Naive thymus-derived CD8-positive, alpha-beta T cell (primary cell): ENCODE measurements at places on chromosomes 1 and 21. TPM values are rescaled to one million over a fixed set of nuclear protein-coding genes. Genes with fewer than 3 reads are reported as not detected.

The LRRC39 gene
- 2.7 TPM for total RNA-seq

The GJA4 gene
- not detected for total RNA-seq

The TEDDM1 gene
- total RNA-seq, result not detected

The GDAP2 gene
- total RNA-seq, result 21.6 TPM

DNA sequence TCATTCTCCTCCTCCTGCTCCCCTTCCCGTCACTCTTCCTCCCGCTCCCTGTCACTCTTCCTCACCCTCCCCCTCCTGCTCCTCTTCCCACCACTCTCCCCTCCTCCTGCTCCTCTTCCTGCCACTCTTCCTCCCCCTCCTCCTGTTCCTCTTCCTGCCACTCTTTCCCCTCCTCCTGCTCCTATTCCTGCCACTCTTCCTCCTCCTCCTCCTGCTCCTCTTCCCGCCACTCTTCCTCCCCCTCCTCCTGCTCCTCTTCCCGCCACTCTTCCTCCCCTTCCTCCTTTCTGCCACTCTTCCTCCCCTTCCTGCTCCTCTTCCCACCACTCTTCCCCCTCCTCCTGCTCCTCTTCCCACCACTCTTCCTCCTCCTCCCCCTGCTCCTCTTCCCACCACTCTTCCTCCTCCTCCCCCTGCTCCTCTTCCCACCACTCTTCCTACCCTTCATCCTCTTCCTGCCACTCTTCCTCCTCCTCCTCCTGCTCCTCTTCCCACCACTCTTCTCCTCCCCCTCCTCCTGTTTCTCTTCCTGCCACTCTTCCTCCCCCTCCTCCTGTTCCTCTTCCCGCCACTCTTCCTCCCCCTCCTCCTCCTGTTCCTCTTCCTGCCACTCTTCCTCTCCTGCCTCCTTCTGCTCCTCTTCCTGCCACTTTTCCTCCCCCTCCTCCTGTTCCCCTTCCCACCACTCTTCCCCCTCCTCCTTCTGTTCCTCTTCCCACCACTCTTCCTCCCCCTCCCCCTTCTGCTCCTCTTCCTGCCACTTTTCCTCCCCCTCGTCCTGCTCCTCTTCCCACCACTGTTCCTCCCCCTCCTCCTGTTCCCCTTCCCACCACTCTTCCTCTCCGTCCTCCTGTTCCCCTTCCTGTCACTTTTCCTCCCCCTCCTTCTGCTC, 28.7 kb upstream of the ARTN start:
- H3K4me3 ChIP-seq, result no peak overlapping the region
- no peak for DNase-seq
- H3K36me3 ChIP-seq, result peaks cover 2% of the 10 kb centered on the region
- no peak overlapping the region for H3K27ac ChIP-seq

- DNase-seq, result peak; percentile 49
- H3K36me3 ChIP-seq, result peaks cover 4% of the 10 kb centered on the region
- H3K27me3 ChIP-seq, result no peaks in the 10 kb centered on the region
- no peak overlapping the region for H3K27ac ChIP-seq
Observed at GRCh38 chr1:214331827-214332423, 51.0 kb downstream of the SMYD2 start.

- H3K36me3 ChIP-seq, result peaks cover 7% of the 10 kb centered on the region
- no peak overlapping the region for H3K27ac ChIP-seq
- H3K27me3 ChIP-seq, result peaks cover 6% of the 10 kb centered on the region
- no peaks in the 10 kb centered on the region for H3K4me1 ChIP-seq
- no peak overlapping the region for H3K4me3 ChIP-seq
Observed at GRCh38 chr1:227335242-227336020, 17.1 kb upstream of the CDC42BPA start.

GRCh38 chr1:190679044-190679443, 201.4 kb upstream of the BRINP3 start:
- no peaks in the 10 kb centered on the region for H3K4me1 ChIP-seq
- H3K27me3 ChIP-seq, result no peaks in the 10 kb centered on the region
- DNase-seq, result no peak
- no peaks in the 10 kb centered on the region for H3K36me3 ChIP-seq
- no peak overlapping the region for H3K4me3 ChIP-seq

DNA sequence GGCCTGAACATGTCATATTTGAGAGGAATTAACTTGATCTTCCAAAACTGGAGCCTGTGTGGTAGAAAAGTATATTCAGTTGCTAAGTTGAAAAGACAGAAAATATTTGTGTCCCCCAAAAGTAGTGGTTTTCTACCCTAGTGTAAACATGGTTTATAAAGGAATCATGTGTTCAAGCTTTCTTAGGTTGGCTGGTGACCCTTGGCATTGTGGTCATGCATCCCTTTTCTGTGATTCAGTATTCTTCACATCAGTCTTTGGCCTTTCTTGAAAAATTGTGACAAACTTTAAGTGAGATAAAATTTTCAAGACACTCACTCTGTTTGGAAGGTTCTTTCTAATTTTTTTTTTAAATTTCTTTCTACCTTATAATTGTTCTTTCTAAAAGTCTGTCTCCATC, 193.2 kb downstream of the DHRS3 start:
- H3K27me3 ChIP-seq, result no peaks in the 10 kb centered on the region
- peaks cover 13% of the 10 kb centered on the region for H3K36me3 ChIP-seq
- no peak for DNase-seq
- H3K4me1 ChIP-seq, result peaks cover 15% of the 10 kb centered on the region
- H3K4me3 ChIP-seq, result no peak overlapping the region
- H3K27ac ChIP-seq, result no peak overlapping the region

DNA sequence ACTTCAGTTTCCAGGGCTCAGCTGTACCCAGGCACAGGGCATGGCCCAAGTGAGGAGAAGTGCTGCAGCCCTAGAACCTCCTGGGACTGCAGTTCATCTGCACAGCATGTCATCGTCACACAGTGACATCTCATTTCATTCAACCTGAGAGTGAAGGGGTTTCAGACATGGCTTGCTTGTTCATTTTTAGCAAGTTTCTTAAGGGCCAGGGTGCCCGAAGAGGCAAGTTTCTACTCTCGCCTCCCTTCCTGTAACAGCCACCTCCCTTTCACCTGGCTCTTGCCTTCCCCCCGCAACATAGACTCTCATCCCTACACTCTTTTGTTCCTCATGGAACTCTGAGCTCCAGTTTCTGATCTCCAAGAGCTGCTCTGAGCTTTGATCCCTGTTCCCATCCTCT, 108.1 kb downstream of the C1orf21 start:
- DNase-seq, result no peak
- no peak overlapping the region for H3K27ac ChIP-seq
- no peak overlapping the region for H3K4me3 ChIP-seq
- H3K4me1 ChIP-seq, result peaks cover 9% of the 10 kb centered on the region
- no peaks in the 10 kb centered on the region for H3K27me3 ChIP-seq

- DNase-seq, result no peak
- H3K27me3 ChIP-seq, result no peaks in the 10 kb centered on the region
- H3K4me1 ChIP-seq, result peaks cover 63% of the 10 kb centered on the region
- peak overlapping the region; percentile 10 for H3K4me3 ChIP-seq
- H3K36me3 ChIP-seq, result peaks cover 49% of the 10 kb centered on the region
Observed at GRCh38 chr21:33552093-33552998, 9.5 kb downstream of the SON start.

DNA sequence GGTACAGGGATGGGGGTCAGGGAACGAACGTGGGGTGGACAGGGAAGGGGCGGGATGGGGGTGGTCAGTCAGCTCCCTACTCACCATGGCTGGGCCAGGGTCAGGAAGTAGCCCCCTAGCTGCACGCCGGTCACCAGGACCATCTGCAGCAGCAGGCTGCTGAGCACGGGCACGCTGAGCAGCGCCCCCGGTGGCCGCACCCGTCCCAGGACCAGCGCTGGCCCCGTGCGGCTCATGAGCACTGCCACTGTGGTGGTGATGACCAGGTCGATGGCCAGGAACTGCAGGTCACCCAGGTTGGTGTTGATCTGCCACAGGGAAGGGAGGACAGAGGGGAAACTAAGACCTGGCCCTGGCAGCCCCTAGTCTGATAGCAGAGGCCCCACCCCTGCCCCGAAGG, 6.5 kb upstream of the MFAP2 start:
- H3K36me3 ChIP-seq, result no peaks in the 10 kb centered on the region
- H3K27me3 ChIP-seq, result peaks cover 7% of the 10 kb centered on the region
- no peak for DNase-seq
- H3K4me1 ChIP-seq, result peaks cover 3% of the 10 kb centered on the region
- no peak overlapping the region for H3K27ac ChIP-seq
- no peak overlapping the region for H3K4me3 ChIP-seq
